Activated CD4-positive, alpha-beta T cell treated with anti-CD3 and anti-CD28 coated beads, Interleukin-2, amount 50 U/mL, for 48 hours (primary cell): ENCODE measurements at places on chromosomes 1 and 21.

GRCh38 chr1:200776949-200777348, 38.3 kb downstream of the CAMSAP2 start:
- DNase-seq, result no peak

DNA sequence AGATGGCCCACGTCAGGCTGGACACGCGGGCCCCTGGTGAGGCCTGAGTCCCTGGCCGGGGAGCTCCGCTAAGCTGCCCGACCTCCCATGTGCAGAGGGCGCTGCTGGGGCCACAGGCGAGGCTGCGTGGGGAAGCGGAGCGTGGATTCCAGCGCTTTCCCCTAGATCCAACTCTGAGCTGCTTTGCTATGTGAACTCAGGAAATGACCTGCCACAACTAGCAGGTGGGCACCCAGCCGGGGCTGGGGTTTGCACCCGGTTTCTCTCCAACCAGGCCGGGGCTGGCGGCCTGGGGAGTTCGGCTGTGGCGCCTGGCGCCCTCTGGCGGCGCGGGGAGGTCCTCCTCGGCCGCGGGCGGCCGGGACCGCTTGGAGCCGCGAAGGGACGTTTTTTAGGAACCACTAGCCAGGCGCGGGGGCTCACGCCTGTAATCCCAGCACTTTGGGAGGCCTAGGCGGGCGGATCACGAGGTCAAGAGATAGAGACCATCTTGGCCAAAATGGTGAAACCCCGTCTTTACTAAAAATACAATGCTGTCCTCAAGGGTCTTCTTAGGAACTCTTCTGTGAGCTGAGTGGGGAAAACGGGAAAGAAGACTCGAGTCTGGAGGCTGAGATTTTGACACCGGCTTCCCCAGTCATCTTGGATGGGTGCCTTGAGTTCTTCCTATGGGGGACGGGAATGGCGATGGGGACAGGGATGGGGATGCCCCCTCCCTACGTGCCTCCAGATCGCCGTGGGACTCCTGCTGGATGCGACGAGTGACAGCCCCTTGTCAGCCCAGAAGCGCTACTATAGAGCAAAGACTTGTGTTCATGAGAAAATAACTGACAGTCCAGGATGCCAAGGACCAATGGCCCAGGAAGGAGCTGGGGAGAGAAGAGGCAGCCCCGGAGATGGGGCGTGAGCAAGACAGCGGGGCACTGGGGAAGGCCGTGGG, 12.6 kb downstream of the PYCR2 start:
- peak; percentile 79 for DNase-seq

- DNase-seq, result no peak
These were observed 2.9 kb upstream of the RBBP5 start for GRCh38 chr1:205124726-205125125.

GRCh38 chr1:151853411-151853943, at the start of gene THEM5:
Gene THEM5, minus strand, starts transcription at chr1:151853712. Its CDS starts 147 bp downstream, at chr1:151853565.
- no peak for DNase-seq

DNA sequence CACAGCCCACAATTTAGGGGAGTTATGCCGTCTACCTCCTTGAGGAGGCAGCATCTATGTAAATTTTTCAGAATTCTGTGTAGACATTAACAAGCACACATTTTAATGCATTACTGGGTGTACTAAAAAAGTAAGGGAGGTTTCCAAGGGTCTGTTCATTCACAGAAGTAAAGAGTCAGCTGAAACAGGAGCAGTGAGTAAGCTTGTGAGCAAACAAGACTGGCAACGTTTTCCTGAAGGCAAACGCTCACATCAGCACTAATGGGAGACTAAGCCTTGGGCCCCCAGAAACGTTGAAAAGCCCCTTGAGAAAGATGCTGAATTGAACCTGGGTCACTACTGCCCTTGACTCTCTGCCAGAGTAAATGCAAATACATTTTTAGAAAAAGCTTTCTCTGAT, 25.7 kb downstream of the RPRD2 start:
- DNase-seq, result no peak

DNA sequence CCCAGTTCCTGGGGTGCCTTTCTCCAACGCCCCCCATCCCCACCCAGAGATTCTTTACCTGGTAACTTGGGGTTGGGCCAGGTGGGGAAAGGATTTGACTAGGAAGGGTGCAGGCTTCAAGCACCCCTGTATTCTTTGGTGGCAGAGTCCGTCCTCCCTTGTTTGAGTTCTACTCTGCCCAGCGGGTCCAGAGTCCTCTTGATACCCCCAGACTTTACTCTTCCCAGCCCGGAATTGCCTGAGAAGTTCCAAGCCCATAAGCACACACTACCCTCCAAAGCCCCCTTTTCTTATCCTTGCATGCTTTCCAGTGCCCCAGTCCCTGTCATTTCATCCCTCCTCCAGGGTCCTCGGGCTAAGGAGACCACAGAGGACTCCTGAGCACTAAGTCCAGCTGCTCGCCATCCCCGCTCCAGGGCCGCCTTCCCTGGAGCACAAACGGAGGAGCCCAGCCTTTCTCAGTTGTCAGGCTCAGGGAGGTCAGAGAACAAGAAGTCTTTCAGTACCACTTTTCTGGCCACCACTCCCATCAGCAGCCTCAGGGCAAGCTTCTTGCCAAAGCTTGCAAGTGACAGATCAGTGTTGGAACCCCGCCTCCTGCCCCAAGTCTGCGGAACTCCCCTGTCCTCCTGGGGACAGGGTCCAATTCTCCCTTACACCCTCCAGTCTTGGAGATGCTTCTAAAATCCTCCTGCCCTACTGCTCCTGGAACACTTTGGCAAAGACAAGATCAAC, 12.2 kb downstream of the SLC45A3 start:
- DNase-seq, result no peak
